ENCODE measurements at places on chromosomes 3 and 15.

GRCh38 chr15:42154212-42154941, 2.1 kb downstream of the PLA2G4F start:
- no peak for DNase-seq

DNA sequence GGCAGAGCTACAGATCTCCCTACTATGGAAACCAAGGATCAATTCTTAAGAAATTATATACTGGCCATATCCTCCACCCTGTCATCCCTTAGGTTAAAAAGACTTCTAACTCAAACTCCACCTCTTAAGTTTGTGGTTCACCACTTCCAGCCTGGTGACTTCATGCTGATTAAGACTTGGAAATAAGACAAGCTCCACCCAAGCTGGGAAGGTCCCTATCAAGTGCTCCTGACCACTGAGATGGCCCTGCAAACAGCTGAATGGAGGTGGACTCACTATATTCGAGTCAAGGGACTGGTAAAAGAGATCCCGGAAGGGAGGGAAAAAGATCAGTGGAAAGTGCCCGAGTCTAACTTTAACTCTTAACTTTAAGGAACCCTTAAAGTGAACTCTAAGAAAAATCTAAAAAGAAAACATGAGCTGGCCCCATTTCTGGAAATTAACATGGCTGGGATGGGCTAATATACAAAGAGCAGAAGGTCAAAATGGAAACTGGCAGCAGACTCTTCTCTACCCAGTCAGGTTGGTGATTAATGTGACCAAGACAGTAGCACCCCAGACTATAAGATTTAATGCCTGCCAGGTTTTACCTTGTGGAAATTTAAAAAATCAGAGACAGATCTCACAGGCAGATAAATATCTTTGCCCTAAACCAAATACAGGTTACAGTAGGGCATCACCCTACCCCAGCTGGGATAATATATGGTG, 43.9 kb downstream of the PPCDC start:
- DNase-seq: no peak

DNA sequence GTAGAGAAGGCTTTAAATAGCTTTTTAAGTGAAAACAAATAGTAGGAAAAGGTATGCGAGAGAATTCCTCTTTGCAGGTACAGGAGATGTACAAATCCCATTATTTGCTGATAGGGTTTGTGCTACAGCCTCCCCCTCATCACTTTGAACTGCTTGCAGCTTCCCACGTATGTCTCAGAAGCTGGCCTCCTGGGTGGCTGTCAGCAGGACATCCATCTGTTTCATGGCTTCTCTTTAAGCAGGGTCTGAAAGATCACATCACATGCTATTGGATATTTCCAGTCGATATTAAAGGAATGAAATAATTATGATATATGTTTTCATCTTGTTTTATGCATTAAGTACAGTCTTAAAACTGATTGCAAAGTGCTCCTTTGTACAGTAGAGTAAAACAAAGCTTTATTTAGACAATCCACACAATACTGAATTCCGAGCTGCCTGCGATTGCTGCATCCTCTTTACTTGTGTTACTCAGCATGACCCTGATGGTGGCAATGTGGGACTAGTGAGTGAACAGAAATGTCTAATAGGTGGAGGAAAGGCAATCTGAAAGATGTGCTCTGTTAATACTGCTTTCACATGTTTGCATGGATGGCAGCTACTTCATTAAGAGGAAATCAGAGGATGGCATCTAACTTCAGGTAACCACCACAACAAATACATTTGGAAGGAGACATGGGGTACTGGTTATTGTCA, 930.6 kb upstream of the SEMA6D start:
- DNase-seq: no peak

GRCh38 chr15:96076350-96076749, 254.2 kb upstream of the NR2F2 start:
- DNase-seq: no peak

GRCh38 chr3:112253301-112253971, 40.6 kb downstream of the SLC9C1 start:
- DNase-seq: no peak

DNA sequence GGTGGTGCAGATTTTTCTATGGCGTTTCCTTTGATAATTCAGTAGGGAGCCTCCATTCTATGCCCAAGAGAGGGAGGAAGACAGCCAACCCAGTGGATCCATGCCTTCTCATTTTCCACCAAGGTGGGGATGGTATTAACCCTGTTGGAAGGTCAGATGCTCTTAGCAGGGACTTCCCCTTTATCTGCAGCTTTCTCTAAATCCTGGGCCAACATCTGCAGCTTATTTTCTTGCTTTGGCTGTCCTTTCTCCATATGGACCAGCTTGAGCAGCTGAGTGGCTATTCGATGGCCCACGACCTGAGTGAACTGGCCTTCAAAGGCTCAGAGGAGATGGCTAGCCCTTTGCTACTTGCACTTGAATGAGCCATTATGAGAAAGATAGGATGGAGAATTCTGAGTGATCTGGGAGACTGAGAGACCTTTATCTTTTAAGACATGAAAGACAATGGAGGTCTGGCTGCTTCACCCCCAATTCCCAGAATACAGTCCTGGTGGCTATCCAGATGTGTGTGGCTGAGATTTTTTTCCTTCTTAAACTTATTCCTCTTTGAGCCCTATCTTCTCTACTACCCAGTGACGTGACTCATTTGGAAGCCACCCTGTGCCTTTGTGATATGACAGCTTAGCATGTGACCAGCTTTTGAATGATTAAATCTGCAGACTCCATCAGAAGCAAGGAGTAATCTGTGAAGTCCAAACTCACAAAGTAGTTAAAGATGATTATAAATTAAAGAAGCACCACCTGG, 39.6 kb upstream of the TRAK1 start:
- no peak for DNase-seq

DNA sequence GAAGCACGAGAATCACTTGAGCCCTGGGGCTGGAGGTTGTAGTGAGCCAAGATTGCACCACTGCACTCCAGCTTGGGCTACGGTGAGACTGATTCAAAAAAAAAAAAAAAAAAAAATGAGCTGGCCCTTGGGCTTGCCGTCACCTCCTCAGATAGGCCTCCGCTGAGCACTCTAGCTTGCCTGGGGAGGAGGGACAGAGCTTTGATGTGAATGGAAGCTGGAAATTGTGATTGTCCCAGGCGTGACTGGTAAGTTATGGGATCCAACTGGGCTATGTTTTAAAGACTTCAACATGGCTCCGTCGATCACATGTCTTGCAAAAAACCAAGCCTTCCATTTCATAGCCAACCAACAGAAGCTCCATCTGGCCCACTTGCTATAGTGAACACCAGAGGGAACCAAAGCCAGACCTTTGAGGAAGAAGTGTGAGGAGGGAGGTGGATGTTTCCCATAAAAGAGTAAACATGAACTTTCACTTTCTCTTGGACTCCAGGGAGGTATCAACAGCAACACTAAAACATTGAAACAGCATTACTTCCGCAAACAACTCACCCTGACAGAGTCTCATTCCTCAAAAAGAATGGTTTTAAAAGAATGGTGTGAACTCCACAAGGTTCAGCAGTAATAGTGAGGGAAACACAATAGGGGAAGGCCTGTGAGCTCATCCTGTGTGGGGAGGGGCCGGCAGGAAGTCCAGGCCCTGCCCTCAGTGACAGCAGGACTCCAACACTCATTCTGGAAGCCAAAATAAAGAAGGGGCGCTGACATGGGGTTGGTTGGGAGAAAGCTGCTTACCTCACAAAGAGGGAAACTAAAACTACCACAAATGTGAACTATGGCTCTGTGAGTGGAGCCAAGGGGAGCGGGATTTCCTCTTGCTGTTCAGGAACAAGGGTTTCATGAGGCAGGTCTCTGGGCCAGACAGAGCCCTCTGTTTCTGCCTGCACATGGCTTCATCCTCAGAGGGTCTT, 59.2 kb upstream of the IL12A start:
- DNase-seq: no peak

- no peak for DNase-seq
Measured at GRCh38 chr15:75114796-75115195, 86.9 kb upstream of the C15orf39 start.

- DNase-seq: no peak
Measured at GRCh38 chr3:183270344-183270743, 17.3 kb downstream of the B3GNT5 start.

DNA sequence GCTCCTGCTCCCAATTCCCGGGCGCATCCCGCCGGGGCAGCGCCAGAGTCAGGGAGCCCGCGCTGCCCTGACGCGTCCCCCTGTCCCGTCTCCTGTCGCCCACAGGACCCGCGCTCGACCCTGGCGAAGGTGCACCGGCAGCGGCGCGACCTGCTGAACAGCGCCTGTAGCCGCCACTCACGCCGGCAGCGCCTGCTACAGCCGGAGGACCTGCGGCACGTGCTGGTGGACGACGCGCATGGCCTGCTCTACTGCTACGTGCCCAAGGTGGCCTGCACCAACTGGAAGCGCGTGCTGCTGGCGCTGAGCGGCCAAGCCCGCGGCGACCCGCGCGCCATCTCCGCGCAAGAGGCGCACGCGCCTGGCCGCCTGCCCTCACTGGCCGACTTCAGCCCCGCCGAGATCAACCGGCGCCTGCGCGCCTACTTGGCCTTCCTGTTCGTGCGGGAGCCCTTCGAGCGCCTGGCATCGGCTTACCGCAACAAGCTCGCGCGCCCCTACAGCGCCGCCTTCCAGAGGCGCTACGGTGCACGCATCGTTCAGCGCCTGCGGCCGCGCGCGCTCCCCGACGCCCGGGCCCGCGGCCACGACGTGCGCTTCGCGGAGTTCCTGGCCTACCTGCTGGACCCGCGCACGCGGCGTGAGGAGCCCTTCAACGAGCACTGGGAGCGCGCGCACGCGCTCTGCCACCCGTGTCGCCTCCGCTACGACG, 16.9 kb downstream of the C3orf22 start:
- DNase-seq: no peak

DNA sequence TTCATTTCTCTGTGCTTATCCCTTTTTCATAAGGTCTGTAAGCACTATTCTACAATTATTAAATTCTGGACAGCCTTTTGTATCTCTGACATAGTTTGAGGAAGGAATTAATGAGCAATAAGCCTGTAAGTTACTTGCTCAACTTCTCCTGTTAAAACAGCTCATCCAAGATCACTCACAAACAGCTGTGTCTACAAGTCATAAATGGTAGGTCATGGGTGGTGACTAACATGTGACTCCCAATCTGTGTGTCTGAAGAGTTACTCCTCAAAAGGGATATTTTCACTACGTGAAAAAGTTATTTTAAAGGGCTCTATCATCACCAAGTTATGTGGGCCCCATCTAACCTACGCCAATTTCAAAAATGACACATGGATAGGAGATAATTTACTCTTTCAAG, 145.2 kb upstream of the CBLB start:
- no peak for DNase-seq

GRCh38 chr15:29680465-29681165, 141.7 kb downstream of the TJP1 start:
- DNase-seq: no peak

- DNase-seq: no peak
Measured at GRCh38 chr3:8499181-8499611, 2.4 kb upstream of the LMCD1 start.

- no peak for DNase-seq
Measured at GRCh38 chr3:73508330-73508954, 116.3 kb downstream of the PDZRN3 start.

DNA sequence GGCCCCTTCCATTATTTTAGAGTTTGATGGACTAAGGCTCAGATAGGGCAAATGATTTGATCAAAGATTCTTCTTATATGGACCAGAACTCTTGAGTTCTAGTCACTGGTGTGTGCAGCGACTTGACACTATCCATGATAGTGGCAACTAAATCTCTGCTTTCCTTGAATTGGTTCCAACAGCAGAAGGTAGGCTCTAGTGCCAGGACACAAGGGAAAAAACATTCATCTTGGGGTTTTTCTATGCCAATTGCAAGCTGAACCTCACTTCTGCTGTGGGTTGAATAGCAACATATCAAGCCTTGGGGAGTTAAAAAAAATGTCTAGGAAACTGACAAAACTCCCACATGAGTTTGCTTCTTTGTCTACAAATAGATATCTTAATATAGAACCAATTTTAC, 35.1 kb downstream of the CTXND1 start:
- DNase-seq: no peak

DNA sequence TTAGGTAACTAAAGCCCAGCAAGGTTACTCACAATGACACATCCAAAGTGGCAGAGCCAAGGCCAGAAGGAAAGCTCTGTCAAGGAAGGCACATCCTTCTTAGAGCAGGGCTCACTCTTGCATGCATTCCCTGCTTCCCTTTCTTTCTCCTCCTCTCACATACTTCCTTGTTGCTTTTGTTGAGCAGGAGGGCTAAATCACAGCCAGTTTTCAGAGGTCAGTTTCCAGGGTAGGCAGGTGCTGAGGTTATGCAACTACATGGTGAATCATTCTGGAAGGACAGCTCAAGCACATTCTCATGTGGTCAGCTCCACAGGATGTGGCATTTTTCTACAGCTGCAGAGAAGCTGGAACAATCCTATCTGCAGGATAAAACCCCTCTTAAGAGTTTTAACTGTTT, 275.6 kb downstream of the ZNF621 start:
- DNase-seq: no peak

DNA sequence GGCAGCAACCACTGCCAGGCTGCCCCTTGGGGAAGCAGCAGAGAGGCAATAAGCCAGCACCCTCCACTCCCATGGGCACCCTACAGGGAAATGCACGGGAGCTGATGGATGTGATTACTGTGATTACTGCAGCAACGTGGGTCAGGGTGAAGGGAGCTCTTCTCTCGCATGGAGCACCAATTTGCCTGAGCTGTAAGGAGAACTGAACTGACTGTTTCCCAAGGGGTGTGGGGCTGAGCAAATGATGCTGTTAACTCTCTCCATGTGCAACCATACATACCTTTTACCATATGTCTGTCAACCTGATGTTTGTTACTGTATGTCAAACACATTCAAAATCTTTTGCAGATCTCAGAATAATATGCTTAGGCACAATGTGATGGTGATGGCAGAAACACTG, 680.6 kb downstream of the SQOR start:
- DNase-seq: no peak

GRCh38 chr3:108528459-108529252, 18.3 kb upstream of the MYH15 start:
- DNase-seq: no peak

DNA sequence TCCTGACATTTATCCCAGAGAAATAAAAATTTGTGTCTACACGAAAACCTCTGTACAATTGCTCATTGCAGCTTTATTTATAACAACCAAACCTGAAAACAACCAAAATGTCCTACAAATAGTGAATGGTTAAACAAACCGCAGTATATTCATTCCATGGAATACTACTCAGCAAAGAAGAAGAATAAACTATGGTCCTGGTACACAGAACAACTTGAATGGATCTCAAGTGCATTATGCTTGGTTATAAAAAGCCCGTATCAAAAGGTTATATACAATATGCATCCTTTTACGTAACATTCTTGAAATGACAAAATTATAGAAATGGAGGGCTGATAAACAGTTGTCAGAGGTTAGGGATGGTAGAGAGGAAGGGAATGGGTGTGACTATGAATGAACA, 3.7 kb downstream of the SEC22C start:
- no peak for DNase-seq

DNA sequence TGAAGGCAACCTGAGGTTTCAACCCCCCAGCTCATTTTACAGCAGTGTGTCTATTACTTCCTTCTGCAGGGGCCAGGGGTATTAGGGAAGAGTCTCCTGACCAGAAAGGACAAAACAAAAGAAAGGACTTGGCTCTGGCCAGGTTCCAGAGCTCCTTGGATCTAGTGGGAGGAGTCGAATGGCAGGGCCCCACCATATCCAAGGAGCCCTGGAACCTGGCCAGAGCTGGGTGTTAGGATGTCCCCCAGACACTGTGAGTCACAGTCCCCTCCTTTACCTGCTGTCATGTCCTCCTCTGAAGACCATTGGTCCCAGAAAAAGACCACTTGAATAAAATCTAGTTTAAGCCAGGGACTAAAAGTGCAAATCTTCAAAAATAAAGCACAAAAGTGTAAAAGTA, 113.2 kb downstream of the EEFSEC start:
- DNase-seq: no peak
